T-helper 1 cell (primary cell): ENCODE measurements at places on chromosomes 7 and 10.

DNA sequence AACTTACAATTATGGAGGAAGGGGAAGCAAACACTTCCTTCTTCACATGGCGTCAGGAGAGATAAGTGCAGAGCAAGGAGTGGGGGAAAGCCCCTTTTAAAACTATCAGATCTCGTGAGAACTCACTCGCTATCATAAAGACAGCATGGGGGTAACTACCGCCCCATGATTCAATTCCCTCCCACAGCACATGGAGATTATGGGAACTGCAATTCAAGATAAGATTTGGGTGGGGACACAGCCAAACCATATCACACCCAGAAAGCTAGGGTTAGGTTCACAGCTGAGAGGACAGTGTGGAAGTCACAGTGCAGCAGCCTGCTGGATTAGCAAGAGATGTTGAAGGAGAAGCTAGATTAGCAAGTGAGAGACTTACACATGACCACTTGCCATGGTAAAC lies 81.6 kb downstream of the CRTAC1 start:
- DNase-seq: no peak

DNA sequence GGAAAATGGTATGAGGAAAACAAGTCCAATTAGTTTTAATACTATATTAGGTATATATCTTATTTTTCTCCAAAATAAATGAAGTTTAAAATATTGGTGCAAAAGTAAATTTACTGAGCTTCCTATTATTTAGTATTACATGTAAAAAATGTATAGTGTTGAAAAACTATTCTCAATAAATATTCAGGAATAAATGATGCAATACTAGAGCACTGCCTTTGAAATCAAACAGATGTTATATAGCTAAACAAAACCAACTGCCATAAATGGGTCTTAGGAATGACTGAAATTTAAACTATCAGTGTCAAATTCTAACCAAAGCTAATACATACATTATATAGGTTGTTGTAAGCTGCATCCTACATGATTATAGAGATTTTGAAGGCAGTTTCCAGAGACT lies 1434.0 kb upstream of the LRRTM3 start:
- no peak for DNase-seq

DNA sequence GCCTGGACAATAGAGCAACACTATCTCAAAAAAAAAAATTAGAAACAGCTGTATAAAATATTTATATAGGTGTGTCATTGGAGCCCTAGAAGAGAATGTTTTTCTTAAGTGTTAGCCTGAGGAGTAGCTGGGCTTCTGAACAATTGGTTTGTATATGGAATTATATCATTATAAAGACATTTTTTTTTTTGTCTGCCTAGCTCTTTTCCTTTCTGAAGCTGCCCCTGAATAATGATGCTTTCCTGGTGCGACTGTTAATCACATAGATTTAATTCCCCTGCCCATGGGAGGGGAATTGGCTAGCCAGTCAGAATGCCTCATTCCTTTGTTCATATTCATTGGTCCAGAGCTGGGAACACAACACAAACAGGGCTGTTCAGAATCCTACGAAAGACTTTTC lies 13.9 kb upstream of the ABCC2 start:
- DNase-seq: no peak

DNA sequence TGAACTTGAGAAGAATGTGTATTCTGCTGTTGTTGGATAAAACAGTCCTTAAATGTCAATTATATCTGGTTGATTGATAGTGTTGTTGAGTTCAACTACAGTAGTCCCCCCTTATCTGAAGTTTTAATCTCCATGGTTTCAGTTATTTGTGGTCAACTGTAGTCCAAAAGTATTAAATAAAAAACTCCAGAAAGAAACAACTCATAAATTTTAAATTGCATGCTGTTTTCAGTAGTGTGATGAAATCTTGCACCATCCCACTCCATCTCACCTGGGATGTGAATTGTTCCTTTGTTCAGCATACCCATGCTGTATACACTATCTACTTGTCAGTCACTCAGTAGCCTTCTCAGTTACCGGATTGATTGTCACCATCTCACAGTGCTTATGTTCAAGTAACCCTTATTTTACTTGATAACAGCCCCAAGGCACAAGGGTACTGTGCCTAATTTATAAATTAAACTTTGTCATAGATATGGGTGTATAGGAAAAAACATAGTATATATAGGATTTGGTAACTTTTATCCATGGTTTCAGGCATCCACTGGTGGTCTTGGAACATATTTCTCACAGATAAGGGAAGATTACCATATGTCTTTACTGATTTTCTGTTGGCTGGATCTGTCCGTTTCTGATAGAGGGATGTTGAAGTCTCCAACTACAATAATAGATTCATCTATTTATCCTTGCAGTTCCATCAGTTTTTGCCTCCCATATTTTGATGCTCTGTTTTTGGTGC lies 57.1 kb downstream of the AOAH start:
- no peak for DNase-seq

DNA sequence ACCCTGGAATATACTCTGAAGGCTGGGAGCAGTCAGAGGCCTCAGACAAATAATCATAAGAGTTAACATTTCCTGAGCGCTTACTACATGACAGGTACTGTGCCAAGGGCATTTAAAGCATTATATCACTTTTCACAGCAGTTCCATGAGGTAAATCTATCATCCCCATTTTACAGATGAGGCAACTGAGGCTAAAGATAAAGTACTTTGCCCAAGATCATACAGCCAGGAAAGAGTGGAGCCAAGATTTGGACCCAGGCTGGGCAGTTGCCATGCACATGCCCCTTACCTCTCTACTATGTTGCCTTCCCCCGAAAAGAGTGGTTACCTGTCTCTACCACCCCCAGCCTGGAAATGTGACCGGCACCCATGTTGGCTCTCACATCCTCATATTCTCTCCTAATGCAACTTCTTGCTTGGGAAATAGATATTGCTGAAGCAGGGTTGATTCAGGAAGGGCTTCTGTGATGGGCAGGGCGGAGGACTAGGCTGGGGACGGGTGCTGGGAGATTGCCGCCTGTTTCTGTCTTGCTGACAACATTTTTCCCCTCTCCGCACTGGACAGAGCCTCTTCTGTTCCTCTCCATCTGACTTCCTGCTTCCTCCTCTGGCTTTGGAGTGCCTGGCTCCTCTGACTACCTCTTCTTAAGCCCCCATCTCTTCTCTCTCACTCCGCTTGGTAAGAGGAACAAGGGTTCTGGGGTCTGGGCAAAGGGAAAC lies 13.8 kb downstream of the SMO start:
- DNase-seq: no peak

- no peak for DNase-seq
Measured at GRCh38 chr7:157003756-157004520, 6.5 kb downstream of the MNX1 start.
